ENCODE measurements at places on chromosomes 4 and X.

DNA sequence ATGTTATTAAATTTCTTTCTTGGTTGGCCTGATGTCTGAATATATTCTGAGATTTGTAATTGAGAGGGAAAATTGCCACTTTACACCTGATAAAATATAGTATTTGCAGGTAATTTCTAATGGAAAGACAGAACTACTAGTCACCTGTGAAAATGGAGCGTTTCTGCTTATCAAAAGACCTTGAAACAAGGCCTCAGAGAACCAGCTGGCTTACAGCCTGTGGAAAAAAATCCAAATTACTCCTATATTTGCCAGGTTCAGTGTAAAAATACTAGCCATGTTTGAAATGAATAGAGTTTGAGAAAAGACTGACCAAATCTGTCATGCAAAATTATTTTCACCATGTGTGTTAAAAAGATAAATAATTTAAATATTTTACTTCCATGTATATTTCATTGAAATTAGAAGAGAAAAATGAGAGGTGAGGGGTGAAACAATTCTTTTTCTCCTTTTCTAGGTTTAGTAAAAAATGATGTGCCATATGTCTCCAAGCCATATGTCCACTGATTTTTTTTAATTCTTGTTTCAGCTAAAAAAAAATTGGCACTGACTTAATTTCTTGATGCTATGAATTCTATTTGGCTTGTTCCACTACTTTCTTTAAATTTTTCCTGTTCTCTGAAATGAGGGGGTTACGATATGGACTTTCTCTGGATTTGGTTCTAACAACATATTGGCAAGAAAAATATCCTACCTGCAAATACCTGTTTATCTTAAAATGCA is 464.9 kb downstream of the GRXCR1 start:
- DNase-seq, result no peak

DNA sequence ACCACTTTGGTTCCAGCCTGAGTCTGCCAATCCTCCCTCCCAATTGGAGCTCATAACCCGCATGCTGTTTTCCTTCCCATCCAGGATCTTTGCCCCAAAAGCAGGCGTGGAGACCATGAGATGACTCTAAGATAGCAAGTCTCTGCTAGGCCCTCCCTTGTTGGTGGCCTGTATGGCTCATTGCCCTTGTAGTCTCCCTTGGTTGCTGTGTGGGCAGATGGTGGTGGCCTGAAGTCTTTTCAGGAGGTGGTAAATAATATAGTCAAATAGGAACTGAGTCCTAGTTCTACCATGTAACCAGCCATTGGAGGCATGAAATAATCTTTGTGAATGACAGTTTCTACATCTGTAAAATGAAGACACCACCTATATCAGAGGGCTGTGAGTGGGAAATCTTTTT is 1.2 kb downstream of the ATP6AP1 start:
- no peak for DNase-seq

GRCh38 chrX:17656035-17656418 is 81.3 kb upstream of the SCML1 start:
- DNase-seq, result no peak

- no peak for DNase-seq
Measured at GRCh38 chr4:182575225-182575624, 332.0 kb downstream of the TENM3 start.

- DNase-seq, result no peak
Measured at GRCh38 chrX:20140420-20140819, 1.2 kb downstream of the EIF1AX start.

DNA sequence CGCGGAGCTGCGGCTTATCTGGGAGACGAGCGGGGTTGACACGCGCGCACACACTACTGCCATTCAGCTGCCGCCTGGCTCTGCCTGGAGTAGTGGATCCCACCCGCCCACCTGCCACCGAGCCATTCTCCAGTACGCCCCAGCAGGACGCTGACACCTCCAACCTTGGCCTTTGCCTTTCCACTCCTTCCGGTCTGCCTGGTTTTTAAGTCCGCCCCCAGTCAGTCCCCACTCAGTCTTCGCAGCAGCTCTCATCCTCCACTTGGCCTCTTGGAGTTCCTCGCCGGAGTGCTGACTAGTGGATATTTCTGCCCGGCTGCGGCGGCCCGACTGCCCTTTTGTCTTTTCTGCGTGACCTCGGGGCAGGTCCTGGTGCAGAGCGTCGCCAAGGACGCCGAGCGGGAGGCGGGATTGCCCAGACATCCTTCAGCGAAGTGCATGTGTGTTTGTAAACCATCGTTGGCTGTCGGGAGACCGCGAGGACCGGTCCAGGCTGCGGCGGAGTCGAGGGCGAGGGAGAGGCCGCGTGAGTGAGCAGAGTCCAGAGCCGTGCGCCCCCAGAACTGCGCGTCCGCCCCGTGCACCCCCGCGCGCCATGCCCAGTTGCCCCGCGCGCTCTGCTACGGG is 1.1 kb downstream of the SLIT2 start:
- DNase-seq, result peak; percentile 32

GRCh38 chr4:82842593-82842992 is 44.0 kb upstream of the SCD5 start:
- DNase-seq, result no peak

GRCh38 chrX:110218591-110218990 is 99.3 kb downstream of the AMMECR1 start:
- DNase-seq, result no peak

DNA sequence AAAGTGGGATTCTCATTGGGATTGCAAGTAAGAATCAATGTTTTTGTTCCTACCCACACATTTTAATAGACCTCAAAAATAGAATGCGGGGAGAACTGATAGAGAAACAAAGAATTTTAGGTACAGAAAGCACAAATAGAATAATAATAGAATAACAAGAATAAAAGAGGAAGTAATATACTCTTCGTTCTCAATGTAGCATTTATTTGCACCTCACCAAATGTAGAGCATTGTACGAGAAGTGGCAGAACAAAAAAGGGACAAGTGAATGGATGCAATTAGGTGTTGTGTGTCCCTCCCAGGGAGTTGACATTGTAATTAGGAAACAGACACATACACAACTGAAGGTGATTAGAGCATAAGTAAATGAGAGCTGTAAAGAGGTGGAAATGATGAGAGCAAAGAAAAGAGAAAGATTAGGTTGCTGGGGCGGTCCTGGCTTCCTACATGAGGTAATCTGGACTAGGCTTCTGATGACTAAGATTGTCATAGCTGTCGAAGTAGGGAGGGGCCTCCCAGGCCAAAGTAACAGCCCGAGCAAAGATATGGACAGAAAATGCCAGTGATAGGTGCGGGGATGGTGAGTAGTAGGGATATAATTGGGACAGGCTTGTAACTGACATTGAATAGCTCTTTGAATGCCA is 10.4 kb downstream of the RAB9A start:
- peak; percentile 22 for DNase-seq

GRCh38 chrX:86237482-86237881 is 89.2 kb downstream of the DACH2 start:
- DNase-seq, result peak; percentile 27

DNA sequence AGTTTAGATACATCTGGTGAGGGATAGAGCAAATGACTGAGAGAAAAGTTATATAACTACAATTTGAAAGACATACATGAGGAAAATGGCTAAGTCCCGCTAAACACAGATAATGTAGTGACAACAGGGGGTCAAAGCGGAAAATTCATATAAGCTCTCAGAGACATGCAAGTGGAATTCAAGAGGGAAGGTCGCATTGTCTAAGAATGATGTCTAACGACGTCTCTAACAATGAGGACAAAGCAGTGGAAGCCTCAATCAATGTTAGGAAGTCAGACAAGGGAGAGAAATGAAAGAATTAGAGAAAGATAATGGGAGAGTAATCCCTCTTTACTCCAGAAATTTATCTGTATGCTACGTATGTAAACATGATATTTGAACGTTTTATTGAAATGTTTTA is 113.4 kb downstream of the ANTXR2 start:
- no peak for DNase-seq

Data from right cardiac atrium (tissue), 5 donors.